ENCODE measurements at places on chromosomes 11 and 22.

- no peak for DNase-seq
Observed at GRCh38 chr11:68355471-68355870, 43.1 kb downstream of the LRP5 start.

DNA sequence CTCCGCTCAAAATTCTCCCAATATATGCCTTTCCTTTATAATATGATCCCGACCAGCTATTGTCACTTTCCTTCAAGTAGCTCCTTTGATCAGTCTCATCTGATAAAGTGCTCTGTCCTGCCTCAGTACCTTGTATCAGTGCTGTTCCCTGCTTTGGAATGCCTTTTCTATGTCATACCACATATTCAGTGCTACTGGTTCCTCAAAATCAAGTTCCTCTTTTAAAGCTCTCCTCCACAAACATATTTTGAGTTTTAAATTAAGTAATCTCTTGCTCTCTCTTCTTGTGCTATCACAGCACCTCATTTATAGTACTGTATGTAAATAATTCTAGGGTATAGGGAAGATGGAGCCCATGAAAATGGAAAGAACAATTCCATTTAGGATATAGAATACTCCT, 137.1 kb upstream of the CTSC start:
- DNase-seq, result no peak

DNA sequence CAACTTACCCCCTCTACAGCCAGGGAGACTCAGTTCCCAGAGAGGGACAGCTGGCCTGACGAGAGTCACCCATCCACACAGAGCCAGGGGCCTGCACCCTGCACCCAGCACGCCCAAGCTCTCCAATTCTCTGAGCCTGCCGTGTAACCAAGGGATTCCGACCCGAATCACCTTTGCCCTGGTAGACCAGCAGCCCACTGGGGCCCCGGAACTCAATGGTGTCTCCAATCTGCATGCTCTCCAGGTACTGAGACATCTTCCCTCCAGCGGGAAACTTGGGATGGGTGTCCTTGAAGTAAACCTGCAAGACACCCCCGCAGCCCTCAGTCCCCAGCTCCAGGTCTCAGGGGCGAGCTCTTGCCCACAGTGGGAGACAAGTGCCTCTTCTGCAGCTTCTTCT, 12.4 kb downstream of the ATP5MGL start:
- no peak for DNase-seq

DNA sequence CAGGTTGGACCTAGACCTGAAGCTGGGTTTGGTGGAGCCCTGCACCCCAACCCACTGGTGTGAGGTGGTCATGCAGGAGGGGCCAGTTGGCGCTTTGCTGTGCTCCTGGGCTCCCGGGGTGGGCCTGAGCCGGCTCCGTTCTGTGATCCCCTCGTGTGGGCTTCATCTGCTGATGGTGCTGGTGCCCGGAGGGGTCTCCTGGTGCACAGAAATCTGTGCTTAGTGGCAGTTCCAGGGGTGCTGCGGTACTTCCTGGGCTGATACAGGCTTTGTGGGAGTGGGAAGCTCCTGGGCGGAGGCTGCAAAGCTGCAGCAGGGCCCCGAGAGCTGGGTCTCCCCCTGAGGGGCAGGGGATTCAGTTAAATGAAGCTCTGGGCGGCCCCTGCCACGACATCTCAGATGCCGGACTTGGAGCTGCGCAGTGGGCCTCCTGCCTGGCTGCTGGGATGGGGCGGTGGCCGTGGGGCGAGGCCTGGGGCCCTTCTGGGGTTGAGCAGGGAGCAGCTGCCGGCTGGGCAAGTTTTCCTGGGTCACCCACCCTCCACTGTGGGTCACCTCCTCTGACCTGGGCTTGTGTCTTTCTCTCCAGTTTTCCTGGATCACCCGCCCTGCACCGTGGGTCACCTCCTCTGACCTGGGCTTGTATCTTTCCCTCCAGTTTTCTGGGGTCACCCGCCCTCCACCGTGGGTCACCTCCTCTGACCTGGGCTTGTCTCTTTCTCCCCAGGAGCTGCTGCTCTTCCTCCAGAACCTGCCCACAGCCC, 410.5 kb downstream of the TBC1D22A start:
- DNase-seq, result no peak

- DNase-seq, result no peak
Observed at GRCh38 chr11:69493931-69494821, 12.7 kb downstream of the LINC01488 start.

- no peak for DNase-seq
Observed at GRCh38 chr11:101401245-101401644, 182.6 kb downstream of the TRPC6 start.

GRCh38 chr11:120977266-120978137, 46.4 kb upstream of the TBCEL start:
- no peak for DNase-seq

DNA sequence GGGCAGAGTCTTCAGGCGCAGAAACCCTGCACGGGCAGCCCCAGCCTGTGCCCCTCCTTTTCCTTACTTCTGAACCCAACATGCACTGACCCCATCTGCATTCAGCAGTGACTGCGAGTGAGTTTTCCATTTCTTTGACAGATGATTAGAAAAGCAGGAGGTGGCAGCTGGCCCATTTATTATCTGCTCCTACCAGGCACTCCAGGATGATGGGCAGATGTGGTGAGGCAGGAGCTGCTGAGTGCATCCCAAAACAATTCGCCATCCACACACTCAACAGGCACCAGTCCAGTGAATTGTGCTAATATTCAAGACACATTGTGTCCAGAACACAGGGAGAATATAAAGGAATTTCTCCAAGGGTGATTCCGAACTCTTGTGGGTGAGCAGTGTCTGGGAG, 208.5 kb downstream of the TENM4 start:
- DNase-seq, result no peak

DNA sequence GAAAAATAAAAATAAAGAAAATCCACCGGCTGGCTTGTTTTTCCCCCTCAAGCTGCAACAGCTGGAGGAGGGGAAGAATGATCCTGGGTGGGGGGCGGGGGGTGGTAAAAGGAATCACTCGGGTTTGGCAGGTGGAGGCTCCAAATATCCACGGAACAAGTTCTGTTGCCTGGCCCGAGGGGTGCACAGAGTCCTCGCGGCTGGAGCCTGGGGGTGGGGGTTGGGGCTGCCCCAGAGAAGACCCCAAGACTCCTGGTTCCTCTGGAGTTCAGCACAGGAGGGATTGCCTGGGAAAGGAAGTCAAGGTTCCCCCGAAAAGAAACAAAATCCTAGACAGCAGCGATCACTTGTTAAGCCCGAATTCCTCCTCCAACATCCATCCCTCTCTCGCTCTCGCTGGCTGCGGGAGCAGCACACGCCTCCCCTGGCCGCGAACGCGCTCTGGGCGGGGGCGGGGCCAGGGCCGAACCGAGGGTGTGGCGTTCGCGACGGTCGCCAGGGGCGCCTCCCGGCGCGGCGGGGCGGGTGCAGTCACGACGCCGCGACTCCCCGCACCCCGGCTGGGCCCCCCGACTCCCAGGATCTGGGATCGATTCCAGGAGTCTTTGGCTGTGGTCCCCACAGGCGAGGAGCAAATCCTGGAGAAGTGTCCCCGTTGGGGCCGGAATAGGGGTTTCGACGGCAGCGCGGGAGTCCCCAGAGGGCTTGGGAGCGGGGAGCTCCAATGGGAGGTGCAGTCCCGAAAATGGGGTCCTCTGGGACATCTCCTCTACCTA, at the start of gene KCNA4:
Gene KCNA4 (minus strand): TSS at position 443 of the 776 bp plus-strand sequence. CDS start 4,352 bp downstream, outside the sequence.
- DNase-seq, result no peak

DNA sequence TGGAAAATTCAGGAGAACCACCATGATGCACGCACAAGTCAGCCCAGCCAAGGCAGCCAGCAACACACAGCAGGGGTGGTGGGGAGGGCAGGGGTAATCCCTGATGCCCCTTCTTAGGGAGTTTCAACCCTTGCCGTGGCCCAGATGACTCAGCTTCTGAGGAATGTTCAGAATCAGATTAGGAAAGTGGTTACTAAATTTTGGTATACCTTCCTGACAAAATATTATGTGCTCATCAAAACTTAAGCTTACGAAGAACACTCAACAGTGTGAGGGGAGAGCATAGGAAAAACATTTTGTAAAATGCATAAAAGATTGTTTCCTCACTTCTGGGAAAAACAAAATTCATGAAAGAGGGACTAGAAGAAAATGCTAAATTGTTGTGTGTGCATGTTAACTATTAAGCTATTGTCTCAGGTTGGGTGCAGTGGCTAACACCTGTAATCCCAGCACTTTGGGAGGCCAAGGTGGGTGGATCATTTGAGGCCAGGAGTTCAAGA, 32.1 kb downstream of the SERPIND1 start:
- peak; percentile 4 for DNase-seq

DNA sequence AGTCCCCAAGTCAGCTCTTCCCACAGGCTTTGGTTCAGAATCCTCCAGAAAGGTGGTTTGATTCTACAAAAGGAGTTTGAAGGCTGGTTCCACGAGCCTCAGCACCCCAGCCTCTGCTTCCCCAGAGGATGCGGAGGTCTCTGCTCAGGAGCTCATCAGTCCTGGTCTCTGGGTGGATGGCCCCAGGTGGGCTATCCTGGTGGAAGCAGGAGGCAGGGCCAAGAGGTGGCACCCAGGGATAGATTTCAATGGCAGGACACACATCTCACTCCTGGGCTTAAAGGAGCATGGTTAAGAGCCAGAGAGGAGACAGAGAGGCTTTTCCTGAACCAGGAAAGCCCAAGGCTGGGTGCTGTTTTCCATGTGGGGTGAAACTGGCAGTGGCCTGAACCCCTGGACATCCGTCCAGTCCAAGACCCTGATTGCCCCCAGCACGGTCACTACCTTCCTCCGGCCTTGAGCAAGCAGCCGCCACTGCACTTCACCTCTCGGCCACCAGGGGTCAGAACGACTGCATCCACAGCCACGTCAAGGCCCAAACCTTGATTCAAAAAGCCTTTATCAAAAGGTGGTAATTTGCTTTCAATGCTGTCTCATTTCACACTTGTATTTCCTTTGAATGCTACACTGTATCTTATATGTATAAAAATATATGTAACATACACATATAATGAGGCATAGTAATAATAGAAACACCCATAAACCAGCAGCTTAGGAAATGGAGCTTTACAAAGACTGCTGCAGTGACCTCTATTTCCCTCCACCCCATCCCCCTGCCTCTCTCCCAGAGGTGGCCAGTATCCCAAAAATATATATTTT, 19.3 kb upstream of the FXYD2 start:
- DNase-seq, result no peak

DNA sequence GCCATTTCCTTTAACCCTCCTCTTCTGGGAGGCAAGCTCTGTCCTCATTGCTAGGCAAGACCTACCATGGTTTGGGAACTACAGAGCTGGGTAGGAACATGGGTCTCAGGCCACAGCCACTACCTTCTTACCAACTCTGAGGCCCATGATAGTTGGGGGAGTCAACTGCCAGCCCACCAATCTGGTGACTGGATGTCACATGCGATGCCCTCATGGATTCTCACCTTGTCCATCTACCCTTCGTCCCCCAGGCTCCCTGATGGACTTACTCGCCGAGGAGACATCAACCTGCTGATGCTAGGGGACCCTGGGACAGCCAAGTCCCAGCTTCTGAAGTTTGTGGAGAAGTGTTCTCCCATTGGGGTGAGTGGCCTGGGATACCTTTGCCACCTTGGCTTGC, 13.7 kb downstream of the MCM5 start:
- no peak for DNase-seq

- no peak for DNase-seq
Observed at GRCh38 chr11:13016415-13016814, 7.3 kb downstream of the RASSF10 start.

DNA sequence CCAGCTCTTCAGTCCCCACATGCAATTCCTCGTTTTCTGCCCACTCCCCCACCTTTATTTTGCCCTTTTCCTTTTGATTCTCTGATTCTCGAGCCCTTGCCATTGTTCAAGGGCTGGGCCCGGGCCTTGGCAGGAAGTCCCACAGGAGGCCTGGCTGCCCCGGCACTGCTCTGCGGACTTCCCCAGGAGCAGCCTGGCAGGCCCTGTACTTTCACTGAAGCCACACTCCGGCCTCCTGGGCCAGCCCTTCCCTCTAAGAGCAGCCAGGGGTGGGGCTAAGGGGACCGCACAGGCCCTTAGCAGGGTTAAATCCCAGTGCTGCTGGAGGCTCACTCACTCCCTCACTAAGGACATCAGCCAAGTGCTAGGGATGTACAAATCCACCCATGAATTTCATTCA, 4.1 kb downstream of the LRRC32 start:
- DNase-seq, result no peak

Data from HFF-Myc (cell line).